Memory B cell (primary cell): ENCODE measurements at places on chromosomes 6 and 20.

DNA sequence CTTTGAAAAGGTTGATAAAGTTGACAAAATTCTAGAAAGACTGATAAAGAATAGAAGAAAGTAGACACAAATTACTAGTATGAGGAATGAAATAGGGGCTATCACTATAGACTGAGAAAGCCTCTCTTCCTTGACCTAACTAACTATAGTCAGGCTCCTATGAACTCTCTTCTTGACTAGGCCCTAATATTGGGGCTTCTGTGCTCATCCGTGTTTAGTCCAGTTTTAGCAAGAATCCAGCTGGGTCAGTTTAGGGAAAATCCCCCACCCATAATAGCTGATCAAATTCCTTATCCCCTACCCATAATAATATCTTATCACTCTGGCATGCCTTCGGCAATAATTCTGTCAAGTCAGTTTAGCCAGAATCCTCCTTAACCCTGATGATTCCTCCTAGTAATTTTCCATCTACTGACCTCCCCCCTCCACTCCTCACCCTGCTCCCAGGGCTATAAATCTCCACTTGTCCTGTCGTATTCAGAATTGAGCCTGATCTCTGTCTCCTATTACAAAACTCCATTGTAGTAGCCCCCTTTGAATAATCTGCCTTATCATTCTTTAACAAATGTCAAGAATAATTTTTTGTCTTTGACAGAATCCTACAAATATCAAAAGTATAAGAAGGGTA is 138.1 kb downstream of the TFAP2A start:
- no peak for DNase-seq

GRCh38 chr6:54621285-54621684 is 225.3 kb upstream of the FAM83B start:
- DNase-seq: no peak

- DNase-seq: peak; percentile 49
Observed at GRCh38 chr6:43608310-43608763, 20.7 kb downstream of the GTPBP2 start.

- DNase-seq: no peak
Observed at GRCh38 chr20:51953731-51954340, 151.5 kb upstream of the SALL4 start.

DNA sequence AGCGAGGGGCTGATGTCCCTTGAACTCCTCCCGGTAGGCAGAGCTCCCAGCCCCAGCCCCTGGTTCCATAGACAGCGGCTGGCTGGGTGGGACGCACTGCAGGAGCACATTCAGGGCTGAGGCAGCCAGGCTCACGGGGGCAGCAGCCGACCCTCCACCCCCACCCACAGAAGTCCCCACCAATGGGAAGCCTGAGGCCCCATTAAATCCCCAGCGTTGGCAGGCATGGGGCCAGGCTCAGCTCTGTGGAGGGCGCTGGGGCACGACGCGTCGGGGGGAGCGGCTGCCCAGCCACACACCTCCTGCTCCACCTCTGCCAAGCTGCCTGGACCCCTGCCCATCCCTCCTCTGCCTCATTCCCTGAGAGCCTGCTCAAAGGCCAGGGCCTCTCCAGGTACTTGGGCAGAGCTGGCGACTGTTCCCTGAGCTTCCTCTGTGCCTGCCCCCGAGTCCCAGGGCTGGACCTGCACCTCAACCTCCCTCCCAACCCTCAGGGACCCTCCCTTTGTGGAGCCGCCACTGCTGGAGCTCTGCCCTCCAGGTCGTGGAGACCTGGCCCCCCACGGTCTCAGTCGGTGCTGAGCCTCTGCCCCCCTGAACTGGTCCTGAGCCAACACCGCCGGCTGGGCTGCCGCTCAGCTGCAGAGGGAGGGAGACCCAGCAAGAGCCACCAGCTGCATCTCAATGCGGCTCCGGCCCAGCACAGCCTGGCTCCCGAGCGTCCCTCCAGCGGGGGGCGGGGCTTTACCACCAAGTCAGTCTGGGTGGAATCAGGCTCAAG is 9.1 kb downstream of the CHRNA4 start:
- DNase-seq: no peak

DNA sequence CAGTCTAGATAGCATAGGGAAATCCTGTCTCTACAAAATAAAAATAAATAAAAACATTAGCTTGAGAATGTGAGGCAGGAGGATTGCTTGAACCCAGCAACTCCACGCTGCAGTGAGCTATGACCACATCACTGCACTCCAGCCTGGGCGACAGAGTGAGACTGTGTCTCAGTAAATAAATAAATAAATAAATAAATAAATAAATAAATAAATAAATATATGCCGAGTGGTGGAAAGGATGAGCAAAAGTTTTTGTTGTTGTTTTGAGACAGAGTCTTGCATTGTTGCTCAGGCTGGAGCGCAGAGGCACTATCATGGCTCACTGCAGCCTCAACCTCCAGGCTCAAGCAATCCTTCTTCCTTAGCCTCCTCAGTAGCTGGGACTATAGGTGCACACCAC is 53.4 kb downstream of the TFAP2A start:
- DNase-seq: no peak

- DNase-seq: no peak
Observed at GRCh38 chr6:117958536-117958935, 51.5 kb downstream of the SLC35F1 start.

- DNase-seq: no peak
Observed at GRCh38 chr6:166752097-166752496, 125.0 kb upstream of the RPS6KA2 start.

- no peak for DNase-seq
Observed at GRCh38 chr6:119187596-119187995, 109.1 kb upstream of the FAM184A start.

- no peak for DNase-seq
Observed at GRCh38 chr6:41894366-41895299, 542 bp downstream of the USP49 start.

GRCh38 chr6:154341871-154342270 is 14.7 kb downstream of the IPCEF1 start:
- no peak for DNase-seq

GRCh38 chr20:25025986-25026605 is 31.8 kb downstream of the ACSS1 start:
- DNase-seq: no peak

- DNase-seq: peak; percentile 39
Observed at GRCh38 chr6:149211046-149211571, 106.4 kb upstream of the TAB2 start.

DNA sequence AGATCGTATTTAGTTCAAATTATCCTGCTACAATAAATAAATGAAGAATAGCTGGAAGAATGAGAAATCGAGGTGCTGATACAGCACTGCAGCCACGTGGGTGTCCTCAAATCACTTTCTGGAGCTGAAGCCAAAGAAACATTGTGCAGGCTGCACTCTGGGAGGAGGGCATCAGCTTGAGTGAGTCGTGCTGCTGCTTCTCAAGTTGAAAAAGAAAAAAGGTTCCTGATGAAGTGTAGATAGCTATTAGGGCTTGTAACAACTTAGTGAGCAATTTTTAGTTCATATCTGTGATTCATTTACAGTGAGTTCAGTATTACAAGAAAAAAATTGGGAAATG is 40.5 kb downstream of the DSE start:
- DNase-seq: no peak

DNA sequence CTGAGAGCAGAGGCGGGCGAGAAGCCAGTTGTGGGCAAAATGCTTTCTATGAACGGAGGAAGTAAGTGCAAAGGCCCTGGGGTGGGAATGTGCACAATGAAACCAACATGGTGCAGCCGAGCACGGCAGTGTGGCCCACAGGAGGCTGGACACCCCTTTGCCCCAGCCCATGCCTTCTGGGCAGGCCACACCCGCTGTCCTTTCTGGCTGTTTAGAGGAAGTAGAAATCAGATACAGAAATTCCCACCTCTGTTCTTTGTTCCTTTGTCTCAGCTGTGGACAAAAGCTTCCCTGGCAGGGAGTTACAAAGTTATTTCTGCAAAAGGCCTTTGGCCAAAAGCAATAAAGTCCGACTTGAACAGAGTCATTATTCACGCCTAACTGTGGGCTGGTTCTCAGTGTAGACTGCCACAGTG is 11.9 kb downstream of the SULF2 start:
- no peak for DNase-seq

DNA sequence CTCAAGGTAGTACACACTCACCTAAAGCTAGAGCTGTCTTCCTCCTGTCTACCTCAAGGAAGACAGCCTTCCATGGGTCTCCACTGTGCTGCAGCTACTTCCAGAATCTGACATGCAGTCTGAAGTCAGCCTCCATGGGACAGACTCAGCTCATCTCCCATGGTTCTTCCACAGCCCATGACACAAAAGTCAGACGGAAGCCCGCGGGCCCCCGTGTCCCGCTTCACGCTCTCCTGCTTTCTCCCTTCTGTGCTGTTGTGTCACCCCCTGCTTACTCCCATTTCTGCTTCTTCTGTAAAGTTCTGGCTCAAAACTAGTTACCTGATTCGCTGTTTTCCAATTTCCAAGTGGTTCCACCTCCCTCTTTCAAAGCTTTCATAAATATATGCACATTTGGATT is 184.5 kb downstream of the SYNE1 start:
- no peak for DNase-seq

- DNase-seq: no peak
Observed at GRCh38 chr20:59939052-59939878, 840 bp downstream of the PPP1R3D start.

DNA sequence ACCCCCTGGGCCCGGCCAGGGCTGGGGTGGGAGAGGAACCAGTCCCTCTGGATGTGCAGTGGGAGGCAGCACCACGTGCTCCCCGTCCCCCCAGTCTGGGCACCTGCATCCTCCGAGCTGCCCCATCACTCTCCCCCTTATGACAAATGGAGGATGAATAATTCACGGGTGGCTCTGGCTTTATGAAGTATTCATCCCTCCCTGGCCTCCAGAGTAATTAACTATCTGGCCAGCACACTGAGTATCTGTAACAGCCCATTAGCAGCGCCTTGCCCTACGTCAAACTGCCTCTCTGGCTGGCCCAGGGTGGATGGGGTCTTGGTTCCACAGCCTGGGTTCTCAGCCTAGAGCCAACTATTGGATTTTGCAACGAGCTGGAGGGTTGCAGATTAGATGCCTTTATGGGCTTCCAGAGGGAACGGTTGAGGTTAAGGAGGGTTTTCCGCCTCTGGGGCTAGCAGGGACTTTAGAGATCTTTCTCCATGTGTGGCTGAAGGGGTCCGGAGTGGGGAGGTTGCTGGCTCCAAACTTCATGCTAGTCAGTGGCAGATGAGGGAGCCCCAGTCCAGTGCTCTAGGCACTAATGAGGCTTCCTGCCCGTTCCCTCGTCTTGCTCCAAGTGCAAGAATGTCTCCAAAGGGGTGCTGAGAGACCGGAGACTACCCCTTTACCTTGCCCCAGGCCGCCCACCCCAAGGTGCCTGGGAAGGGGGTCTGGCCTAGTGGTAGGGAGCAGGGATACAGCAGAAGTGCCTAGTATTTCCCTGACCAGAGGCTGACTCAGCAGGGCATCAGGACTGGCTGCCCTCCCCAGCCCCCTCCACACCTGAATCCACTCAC is 53.5 kb upstream of the MLN start:
- DNase-seq: no peak

DNA sequence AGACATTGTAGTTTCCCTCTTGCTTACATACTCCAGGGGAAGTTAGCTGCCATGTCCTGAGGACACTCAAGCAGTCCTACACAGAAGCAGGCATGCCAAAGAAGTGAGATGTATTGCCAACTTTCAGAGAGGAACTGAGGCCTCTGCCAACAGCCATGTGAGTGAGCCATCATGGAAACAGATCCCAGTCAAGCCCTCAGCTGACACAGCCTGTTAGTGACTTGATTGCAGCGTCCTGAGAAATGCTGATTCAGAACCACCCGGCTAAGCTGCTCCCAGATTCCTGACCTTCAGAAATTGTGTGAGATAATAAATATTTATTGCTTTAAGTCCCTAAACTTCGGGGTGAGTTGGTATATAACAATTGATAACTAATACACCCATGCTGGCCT is 38.1 kb downstream of the GSTA2 start:
- DNase-seq: no peak

GRCh38 chr6:34067814-34068213 is 78.1 kb downstream of the GRM4 start:
- DNase-seq: no peak

DNA sequence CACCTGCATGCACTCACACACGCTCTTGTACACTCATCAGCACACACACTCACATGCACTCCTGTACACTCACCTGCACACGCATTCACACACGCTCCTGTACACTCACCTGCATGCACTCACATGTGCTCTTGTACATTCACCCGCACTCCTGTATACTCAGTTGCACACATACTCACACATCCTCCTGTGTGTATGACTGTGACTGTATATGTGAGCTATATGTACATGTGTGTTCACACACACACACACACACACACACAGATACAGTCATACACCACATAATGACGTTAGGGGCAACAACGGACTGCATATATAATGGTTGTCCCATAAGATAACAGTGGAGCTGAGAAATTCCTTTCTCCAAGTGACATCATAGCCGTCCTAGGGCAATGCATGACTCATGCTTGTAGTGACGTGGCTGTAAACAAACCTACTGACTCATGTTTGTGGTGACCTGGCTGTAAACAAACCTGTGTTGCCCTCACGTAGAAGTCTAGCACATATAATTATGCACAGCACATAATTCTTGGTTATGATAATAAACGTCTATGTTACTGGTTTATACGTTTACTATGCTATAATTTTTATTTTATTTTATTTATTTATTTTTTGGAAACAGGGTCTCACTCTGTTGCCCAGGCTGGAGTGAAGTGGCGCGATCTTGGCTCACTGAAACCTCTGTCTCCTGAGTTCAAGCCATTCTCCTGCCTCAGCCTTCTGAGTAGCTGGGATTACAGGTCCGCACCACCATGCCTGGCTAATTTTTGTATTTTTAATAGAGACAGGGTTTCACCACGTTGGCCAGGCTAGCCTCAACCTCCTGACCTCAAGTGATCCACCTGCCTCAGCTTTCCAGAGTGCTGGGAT is 22.8 kb upstream of the TAF4 start:
- DNase-seq: no peak

GRCh38 chr6:148521158-148521557 is 178.5 kb downstream of the SASH1 start:
- DNase-seq: no peak

DNA sequence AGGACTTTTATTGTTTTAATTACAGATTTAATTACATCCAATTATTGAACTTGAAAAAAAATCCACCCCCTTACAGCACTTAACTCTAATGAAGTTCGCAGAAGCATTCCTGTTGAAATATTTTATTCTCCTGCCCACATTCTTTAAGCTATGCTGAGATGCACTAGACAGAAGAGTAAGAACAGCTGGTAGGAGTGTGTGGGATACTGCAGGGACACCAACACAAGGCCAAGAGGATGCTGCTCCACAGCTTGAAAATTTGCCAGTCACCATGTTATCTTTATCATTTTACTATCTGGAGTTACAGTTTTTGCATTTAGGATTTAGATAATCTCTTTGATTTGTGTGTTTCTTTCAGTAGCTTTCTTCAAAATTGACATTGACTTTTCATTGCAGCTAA is 180.7 kb downstream of the EPHA7 start:
- DNase-seq: no peak

GRCh38 chr6:160421854-160422253 is 73.7 kb downstream of the SLC22A3 start:
- no peak for DNase-seq

DNA sequence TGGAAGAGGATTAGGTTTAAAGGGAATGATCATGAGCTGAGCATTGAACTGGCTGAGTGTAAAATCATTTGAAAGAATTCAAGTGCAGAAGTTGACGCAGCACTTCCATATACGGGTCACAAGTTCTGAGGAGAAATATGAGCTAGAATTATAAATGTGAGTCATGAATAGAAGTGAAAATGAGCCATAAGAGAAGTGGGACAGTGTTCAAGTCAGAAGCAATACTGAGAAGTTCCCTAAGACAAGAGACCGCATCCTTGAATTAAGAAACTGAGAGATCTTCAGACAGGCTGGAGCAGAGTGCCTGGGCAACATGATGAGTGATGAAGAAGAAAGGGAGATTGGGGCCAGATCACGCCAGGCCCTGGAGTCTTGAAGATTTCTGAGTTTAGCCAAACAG is 209.7 kb downstream of the TBX18 start:
- no peak for DNase-seq
